Cerebellar cortex (tissue), 1 donor: ENCODE measurements at places on chromosomes 1 and 21.

DNA sequence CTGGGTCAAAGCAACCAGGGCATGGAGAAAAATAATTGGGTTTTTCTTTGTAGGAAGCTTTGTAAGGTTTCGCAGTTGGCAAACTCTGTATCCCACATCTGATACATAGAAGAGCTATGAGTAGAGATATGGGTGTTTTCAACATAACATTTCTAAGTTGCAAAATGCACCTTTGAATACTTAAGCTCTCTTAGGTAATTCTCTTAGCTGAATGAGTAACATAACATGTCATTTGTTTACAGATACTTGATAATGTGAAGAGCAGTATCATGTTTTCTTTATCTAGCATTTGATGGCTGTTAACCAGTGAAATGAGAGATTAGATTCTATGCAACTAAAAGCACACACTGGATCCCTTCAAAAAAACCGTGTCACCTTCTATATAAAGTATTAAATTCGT is 21.6 kb downstream of the RAVER2 start:
- DNase-seq = no peak

GRCh38 chr1:15523104-15524020 is 653 bp downstream of the CASP9 start:
- DNase-seq = peak; percentile 56

DNA sequence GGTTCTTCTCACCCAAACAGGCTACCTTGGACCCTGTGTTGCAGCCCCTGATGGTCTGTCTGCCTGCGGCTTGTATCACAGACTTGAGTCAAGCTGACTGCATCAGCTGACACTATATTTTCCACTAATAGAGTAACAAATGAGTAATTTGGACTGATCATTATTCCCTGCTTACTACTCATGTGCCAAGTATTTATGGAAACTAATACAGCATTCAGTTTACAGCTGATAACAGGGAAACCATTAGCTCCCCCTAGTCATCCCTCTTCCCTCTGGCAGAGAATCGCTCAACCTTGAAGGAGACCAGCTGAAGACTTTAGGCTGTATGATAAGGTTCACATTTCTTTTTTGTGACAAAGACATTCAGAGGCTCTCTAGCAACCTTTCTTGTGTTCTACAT is 116.6 kb upstream of the SYT6 start:
- no peak for DNase-seq

DNA sequence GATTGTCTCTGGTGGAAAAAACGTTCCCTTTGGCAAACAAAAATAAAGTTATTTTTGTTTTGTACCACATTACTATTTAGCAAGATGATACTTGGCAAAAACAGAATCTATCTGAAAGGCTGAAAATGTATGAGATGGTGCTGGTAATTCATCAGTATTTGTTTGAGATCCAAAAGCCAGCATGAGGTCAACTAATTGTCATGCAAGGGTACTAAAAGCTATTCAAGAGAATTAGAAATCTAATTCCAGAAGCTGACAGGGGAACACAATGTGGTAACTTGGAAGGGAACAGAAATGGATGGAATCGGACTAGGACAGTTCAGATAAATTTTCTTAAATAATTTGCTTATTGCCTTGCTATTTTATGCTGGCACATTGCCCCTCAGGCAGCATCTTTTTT is 263.8 kb downstream of the KCNT2 start:
- DNase-seq = peak; percentile 16

GRCh38 chr1:48203287-48203900 is 19.1 kb upstream of the SLC5A9 start:
- DNase-seq = peak; percentile 33

DNA sequence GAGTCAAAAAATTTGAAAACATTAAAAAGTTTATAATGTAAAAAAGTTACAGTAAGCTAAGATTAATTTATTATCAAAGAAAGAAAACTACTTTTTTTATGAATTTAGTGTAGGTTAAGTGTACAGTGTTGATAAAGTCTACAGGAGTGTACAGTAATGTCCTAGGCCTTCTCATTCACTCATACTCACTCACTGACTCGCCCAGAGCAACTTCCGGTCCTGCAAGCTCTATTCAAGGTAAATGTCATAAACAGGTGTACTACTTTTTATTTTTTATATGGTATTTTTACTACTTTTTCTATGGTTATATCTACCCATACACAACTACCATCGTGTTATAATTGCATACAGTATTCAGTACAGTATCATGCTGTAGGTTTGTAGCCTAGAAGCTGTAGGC is 49.6 kb downstream of the TBX19 start:
- DNase-seq = no peak

GRCh38 chr1:220368352-220369265 is 96.4 kb upstream of the RAB3GAP2 start:
- no peak for DNase-seq
